8988T (cell line): ENCODE measurements at places on chromosomes 16 and 17.

DNA sequence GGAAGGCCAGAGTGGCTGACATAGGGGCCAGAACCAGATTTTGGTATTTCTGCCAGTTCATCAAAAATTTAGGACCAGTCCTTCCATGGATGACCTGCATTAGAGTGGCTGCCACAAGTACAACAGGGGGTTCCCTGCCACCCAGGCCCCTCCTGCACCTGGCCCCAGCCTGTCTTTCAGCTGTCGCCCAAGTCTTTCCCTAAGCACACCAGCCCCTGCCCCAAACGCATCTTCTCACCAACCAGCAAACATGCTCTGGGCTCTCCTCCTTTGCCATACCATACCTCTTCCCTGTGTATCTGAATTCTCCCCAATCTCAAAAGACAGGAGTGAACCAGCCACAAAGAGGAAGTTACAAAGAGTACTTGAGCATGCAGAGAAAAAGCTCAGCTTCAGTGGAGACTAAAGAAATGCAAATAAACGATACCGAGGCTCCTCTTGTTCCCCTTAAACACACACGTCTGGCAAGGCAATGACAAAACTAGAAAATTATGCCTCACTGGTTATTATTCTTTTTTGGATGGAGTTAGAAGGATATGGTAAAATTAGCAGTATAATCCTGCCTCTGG lies 130.6 kb downstream of the DYNLRB2 start:
- no peak for DNase-seq

GRCh38 chr17:71413935-71414334 lies 706.9 kb upstream of the SOX9 start:
- DNase-seq: no peak

DNA sequence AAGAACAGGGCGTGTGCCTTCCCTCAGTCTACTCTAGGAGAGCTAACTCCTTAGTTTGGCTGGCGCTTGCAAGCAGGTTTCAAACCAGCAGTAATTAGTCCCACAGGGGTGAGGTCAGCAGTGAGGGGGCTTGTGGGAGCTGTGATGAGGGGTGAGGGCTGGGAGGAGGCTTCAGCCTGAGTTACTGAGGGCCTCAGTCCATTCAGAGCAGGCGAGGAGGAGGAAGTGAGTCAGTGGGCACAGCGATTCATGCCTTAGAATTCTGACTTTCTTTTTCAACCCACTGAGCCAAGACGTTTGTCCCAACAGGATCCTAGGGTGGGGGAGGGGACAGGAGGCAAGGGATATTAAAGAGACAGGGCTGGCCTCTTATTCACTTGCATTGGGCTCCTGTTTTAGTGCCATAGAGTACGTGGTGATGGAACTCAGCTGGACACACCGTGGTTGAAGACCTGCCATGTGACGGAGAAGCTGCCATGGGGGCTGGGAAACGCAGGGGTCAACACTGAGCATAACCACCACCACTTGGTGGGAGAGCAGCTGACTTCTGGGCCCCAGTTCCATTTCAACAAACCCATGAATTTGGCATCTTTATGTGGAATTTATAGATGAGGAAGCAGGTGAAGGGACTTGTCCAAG lies 8.3 kb upstream of the ITGA3 start:
- peak; percentile 87 for DNase-seq

DNA sequence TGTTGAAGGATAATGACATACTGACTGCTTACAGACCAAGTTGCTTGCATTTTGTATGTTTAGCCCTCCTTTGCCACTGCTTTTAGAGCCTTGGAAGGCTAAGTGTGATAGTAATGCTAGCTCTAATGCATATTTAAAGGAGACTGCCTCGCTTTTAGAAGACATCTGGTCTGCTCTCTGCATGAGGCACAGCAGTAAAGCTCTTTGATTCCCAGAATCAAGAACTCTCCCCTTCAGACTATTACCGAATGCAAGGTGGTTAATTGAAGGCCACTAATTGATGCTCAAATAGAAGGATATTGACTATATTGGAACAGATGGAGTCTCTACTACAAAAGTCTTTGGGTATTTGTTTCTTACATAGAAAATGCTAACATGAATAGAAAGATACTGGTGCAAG lies 19.1 kb downstream of the CAPNS2 start:
- DNase-seq: no peak

- DNase-seq: no peak
These were observed 19.8 kb downstream of the NPTX1 start for GRCh38 chr17:80456465-80457235.

GRCh38 chr16:78985716-78986605 lies 614.6 kb downstream of the MAF start:
- DNase-seq: no peak

DNA sequence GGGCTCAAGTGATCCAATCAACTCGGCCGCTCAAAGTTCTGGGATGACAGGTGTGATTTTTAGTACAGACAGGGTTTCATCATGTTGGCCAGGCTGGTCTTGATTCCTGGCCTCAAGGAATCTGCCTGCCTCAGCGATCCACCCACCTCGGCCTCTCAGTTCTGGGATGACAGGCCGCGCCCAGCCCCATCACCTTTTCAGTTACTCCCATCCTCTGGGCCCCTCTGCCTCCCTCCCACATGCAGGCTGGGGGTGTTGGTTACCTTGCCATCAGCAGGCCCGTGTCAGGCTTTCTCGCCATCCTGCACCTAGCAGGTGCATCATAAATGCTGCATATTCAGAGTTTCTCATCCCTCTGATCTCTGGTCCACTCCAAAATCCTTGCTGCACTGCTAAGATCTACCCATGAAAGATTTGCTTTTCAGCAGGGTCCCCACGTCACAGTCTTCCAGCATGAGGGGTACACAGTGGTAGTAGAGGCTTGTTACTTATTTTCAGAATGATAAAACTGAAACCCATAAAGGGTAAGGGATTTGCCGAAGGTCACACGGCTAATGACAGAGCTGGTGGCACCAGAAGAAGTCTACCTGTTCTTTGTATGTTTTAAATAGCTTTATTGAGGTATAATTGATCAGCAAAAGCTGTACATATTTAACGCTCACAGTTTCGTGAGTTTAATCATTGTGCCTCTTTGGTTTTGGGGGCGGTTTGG lies 16.6 kb downstream of the PMM2 start:
- DNase-seq: no peak

DNA sequence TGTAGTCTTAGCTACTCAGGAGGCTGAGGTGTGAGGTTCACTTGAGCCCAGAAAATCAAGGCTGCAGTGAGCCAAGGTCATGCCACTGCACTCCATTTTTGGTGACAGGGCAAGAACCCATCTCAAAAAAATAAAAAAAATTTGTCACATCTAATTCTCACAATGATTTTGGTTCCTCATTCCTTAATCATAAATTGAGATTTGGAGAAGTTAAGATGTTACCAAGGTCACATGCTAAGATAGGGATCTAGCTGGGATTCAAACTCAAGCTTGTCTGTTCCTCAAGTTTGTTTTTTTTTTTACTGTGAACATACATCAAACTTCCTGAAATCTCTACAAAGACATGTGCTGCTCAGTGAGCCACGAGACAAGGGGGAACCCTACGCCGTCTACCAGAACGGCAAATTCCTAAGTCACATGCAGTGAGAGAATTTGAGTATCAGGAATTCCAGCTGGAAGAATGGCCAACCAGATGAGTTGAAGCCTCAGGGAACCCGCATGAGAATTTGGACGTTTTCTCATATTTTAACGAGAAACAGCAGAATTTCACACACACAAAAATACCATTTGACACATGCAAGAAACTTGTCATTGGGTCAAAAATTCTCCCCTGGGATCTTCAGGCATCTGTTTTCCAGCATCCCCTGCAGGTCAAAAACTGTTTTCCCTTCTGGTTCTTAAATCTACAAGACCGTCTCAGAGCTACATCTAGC lies 414.1 kb upstream of the GOT2 start:
- DNase-seq: no peak

DNA sequence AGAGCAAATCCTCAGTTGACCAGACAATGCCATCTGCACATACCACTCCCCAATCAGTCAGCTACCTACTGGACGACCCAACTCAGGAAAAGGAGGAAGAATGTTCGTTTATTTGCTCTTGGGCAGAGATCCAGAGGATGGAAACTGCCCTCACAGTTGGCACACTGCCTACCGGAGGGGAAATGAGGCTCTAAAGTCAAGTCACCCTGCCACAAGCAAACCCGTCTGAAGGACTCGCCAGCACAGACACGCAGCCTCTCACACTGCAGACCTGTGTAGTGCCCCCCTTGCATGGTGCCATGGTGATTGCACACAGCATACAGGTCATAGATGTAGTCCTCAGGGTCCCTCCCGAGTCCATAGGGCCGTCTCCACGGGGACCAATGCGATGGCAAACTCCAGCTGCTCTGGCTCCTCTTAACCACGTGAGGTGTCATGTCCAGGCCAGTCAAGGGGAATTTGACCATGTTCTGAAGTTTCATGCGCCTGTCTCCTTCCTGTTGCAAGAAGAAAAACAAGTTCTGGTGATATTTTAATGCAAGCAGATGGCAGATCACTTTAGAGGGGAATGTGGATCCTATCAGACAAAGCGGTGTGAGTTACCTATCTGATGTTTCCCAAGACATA lies 69.5 kb downstream of the USP31 start:
- no peak for DNase-seq
